Spinal cord (tissue), 10 donors: ENCODE measurements at places on chromosomes 3 and 15.

DNA sequence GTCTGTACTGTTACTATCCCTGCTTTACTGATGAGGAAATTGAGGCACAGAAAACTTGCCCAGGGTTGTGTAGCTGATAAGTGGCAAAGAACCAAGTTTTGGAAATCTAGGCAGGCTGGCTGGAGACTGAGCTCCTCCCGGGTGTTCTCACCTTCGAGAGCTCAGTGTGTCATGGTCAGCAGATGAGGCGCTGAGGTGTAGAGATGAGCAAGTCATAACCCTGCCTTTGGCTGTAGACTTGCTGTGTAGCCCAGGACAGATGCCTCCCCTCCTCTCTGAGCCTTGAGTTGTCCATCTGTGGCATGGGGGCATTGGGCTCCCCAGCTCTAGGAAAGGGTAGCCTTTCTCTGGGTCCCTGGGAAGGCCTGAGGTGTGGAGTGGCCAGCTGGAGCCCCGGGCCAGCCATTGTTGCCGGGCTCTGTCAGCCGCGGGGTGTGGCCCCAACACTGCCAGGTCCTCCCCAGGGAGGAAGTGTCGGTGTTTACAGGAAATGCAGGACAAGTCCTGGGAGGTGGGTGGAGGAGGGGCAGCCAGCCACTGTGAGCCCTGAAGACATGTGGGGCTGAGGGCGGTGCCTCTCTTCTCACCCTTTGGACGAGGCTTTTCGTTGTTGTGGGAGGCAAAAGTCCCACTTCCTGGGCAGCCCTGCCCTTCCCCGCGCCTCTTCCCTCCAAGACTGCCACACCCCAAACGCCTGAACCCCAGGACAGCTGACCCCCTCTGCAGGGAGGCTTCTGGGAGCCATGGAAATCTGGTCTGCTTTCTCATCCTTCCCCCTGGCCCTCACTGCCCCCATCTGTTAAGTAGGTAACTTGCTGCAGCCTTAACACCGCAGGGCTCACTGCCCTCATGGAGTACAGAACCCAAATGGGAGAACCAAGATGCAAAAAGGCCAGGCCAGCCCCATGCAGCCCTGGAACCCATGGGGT is 29.1 kb downstream of the FGD5 start:
- DNase-seq: no peak

DNA sequence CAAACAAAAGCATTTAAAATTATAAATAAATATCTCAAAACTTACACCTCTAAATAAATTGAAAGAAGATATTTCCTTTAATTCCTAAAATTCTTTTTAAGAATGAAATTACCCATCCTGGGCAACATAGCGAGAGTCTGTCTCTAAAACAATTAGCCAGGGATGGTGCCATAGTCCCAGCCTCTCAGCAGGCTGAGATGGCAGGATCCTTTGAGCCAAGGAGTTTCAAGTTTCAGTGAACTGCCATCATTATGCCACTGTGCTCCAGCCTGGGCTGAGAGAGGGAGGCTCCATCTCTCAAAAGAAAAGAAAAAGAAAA is 25.4 kb downstream of the AADAC start:
- DNase-seq: no peak

DNA sequence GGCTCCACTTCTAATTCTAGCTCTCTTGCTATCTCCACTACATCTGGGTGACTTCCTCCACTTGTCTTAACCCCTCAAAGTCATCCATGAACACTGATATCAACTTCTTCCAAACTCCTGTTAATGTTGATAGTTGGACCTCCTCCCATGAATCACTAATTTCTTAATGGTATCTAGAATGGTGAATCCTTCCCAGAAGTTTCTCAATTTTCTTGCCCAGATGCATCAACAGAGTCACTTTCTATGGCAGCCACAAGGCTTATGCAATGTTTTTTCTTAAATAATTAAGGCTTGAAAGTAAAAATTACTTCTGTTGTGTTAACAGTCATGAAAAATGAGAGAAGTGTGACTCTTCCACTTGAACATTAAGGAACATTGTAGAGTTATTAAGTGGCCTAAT is 164.3 kb downstream of the PCCB start:
- no peak for DNase-seq

DNA sequence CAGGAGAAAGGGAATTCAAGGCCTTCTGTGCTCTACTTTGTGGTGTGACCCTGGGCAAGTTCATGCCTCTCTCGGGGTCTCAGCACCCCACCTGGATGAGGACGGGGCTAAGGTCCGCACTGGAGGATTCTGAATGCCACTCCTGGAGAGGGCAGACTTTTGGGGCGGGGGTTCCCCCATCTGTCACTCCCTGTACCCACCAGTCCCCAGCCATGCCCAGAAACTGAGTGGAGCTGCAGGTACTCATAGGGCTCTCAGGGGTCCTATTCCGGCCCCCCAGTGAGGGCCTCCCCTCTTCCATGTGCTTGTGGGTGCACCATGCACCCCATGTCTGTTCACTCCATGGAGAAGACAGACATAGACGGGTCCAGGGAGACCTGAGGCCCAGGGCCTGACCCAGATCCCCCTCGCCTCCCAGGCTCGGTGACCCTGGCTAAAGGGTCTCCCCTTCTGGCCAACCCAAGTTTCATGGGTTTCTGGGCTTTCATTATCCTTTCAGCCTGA is 26.0 kb downstream of the ACSBG1 start:
- no peak for DNase-seq

DNA sequence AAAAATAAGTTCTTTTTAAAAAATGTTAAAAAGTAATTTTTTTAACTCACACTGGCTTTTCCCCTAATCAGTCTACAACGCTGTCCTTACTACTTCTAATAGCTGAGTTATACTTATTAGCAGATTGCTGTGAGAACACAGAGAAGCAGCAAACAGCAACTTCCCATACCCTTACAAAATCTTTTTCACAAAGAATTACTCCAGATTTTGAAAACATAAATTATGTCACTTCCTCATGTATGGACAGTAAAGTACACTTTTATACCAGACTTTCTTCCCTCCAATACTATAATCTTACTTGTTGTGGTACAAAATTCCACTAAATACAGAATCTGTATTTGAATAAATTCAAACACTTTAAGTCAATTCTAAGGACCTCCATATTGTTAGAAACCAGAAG is 2.1 kb downstream of the PHC3 start:
- no peak for DNase-seq

DNA sequence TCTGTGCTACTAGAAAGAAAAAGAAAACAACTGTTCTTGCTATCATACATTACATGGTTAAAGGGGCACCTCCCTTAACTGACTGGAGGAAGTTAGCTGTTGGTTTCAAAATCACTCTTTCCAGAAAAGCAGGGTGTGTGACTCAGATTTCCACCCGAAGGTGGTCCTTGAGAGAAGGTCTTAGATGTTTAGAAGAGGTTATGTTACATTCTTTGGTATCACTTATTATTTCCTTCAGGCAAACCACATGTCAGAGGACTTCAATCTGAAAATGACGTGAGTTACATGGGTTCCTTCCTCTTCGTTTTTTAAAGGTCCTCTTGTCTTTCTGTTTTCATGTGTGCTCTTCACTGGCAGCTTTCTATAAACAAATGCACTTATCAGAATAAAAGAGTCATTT is 307.9 kb upstream of the CBLB start:
- DNase-seq: no peak

GRCh38 chr3:13003608-13004007 is 69.6 kb downstream of the IQSEC1 start:
- DNase-seq: no peak

DNA sequence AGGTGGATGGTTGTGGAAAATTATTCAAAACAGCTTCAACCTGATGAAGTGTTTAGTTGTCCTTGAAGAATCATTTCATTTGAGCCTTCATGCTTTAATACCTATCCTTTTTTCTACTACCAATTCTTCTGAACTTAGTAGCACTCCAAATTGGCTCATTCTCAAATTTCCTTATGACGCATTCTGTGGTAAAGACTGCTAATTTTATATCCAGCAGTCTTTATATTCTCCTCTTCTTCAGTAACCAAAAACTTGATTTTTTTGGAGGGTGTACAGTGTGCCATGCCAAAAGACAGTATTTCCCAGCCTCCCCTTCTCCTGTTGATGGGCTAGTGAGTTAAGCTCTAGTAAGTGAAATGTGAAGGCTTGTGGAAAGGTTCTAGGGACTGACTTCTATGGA is 25.2 kb downstream of the CGNL1 start:
- DNase-seq: no peak

DNA sequence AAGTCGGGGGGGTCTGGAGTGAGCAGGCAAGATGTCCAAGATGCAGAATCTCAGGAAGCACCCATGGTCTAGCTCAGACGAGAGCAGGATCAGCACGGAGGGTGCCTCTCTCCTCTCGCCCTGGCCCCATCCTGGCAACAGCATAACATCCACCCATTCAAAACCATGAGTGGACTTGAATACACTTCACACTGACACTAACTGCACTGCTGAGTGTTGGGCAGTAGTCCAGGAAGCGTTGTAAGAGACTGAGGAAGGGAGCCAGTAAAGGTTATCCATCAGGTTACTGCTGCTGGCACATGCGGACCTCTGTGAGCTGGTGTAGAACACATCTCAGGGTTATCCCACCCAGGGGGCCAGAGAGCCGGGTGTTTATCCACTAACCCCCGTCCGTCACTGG is 131.0 kb upstream of the TOPAZ1 start:
- DNase-seq: no peak
